ENCODE measurements at places on chromosomes 7 and 10.

- DNase-seq = no peak
Measured at GRCh38 chr10:112775892-112776674, 174.0 kb upstream of the TCF7L2 start.

DNA sequence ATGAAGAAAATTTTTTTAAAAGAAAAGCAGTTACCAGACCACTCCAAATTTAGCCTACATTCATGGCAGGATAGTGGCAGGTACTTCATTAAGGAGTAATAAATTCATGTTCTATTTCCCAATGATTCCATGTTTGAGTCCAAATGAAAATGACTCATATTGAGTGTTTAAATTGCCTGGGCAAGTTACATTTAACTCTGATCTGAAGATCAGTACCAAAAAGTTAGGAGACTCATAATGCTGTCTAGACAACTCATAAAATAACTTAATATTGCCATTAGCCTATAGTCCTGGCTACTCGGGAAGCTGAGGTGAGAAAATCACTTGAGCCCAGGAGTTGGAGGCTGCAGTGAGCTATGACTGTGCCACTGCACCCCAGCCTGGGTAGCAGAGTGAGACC, 13.0 kb downstream of the BRAF start:
- no peak for DNase-seq

DNA sequence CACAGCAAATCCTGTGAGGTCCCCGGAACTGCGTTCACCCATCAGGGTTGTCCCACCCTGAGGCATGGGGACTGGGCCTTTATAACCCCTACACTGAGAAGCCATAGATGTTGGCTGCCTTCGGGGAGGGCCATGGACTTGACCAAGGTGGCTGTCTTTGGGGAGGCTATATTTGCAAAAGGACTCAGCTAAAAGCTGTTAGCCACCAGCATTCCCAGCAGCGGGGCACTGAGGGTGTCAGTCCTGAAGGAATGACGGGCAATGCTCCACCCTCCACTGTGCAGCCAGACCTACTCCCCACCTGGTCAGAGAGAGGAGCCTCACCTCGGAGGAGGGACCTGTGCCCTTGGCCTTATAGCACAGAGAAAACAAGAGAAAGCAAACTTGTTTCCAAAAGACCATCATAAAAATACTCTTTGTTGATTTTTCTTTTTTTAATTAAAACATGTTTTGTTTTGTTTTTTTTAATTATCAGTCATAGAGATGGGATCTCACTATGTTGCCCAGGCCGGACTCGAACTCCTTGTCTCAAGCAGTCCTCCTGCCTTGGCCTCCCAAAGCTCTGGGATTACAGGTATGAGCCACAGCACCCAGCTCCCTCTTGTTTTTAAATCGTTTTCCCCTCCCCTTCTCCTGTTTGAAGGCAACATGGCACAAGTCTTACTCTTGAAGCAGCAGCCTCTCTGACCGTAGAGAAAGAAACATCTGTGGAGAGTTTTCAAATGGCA, 26.7 kb upstream of the CUX1 start:
- DNase-seq = no peak

GRCh38 chr7:151616443-151617213, 96.9 kb upstream of the RHEB start:
- DNase-seq = no peak

DNA sequence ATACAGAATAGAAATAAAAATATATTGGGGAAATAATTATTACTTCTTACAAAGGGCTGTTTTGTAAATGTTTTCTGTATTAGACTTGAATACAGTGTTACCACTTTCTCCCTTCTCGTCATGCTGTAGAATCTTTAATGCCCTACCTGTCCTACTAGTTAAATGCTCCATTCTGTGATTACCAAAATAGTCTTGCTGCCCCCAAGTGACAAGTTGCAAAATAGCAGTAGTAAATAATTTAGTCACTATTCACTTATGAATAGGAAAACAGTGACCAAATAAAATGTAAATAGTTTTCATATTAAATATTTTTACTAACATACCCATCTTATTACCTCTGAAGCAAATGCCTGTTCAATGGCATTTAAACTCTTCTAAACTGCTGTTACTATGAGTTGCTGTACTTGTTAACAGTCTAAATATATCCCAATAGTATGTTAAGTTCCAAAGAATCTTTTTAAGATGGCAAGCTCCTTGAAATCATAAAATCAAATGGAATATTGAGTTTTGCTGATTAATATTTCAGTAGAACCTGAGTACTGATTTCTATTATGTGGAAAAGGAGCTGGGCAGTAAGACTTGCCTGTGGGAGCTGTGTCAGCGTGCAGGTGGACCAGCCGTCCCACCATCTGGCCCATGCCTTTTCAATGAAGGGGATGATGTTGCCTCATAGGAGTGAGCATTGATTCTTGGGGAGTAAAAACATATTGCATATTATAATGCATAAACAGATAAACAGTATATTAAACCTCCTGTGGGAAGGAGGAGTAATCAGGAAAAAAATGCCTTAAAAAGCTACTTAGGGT, 18.1 kb upstream of the OIT3 start:
- DNase-seq = no peak

- no peak for DNase-seq
Measured at GRCh38 chr7:4631380-4632179, 50.5 kb upstream of the FOXK1 start.

DNA sequence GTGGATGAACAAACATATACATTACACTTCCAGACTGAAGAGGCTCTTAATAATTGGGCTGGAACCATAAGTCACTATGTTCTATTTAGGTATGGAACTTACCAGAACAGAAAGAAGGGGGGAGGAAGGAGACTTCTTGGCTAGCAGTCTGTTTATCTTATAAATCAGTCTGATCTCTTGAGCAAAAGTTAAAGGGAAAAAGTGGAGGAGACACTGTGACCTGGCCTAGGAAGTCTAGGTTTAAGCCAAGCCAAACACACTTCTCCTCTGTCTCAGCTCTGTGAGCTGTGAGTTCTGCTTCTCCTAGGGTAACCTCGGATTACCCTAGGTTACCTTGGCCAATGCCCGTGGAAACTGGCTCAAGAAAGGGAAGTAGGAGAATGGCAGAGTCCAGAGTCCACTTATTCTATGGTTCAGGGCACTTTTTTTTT, 95.2 kb downstream of the PFKFB3 start:
- no peak for DNase-seq

- no peak for DNase-seq
Measured at GRCh38 chr10:60853107-60853506, 74.8 kb downstream of the CDK1 start.

GRCh38 chr10:96830511-96831199, 1.4 kb upstream of the LCOR start:
- peak; percentile 67 for DNase-seq

DNA sequence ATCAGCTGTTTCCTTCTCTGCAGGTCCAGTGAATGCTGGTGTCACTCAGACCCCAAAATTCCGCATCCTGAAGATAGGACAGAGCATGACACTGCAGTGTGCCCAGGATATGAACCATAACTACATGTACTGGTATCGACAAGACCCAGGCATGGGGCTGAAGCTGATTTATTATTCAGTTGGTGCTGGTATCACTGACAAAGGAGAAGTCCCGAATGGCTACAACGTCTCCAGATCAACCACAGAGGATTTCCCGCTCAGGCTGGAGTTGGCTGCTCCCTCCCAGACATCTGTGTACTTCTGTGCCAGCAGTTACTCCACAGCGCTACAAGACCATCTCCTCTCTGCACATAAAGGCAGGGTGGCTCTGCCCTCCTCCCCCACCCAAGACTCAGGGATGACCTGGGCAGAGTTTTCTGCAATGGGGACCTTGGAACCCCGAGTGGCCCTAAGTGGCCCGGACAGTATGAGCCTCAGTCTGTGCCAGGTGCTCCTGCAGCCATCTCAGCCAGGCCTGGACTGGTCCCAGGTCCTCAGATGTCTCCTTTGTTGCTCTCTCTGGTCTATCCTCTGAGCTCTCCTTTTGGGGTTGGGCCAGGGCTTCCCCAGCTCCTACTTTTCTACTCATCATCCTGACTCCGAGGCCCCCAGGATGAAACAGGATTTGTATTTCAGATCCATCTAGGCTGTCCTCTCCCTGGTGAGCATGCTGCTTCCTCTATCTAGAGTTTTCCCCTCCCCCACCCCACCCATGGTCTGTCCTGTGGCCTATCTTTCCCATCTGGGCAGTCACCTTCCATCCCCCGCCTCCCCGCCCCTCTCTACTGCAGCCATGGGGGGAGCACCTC, 212.1 kb upstream of the PRSS58 start:
- DNase-seq = no peak

DNA sequence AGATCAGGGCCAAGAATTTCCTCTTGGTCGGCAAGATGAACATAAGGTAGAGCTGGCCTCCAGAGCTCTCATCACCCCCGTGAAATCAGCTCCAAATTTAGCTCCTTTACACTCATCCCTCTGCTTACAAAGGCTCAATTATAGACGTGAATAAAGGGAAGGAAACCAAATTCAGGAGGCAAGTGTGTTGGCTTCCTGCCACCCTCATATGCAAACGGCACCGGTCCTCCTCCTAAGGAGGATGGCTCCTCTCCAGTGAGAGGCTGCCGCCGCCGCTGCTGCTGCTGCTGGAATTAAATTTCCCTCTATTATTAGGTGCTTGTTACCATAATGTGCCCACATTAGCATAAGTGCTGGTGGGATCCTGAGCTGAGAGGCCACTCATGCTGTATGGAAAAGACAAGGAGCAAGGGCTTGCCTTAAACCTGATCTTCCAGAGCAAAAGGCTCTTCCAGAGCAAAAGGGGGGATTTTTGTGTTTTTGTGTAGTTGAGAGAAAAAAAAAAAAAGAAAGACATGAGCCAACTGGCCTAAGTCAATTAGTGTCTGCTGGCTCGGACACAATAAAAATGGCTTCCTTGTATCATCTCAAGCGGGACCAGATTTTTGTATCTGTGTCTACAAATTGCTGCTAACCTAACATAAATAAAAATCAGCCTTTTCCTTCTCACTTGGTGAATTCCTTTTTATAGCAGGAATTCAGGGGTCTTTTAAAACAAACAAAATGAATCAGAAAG, 68.4 kb downstream of the CDHR3 start:
- DNase-seq = no peak

GRCh38 chr10:104028146-104028545, 57.5 kb downstream of the COL17A1 start:
- DNase-seq = no peak

DNA sequence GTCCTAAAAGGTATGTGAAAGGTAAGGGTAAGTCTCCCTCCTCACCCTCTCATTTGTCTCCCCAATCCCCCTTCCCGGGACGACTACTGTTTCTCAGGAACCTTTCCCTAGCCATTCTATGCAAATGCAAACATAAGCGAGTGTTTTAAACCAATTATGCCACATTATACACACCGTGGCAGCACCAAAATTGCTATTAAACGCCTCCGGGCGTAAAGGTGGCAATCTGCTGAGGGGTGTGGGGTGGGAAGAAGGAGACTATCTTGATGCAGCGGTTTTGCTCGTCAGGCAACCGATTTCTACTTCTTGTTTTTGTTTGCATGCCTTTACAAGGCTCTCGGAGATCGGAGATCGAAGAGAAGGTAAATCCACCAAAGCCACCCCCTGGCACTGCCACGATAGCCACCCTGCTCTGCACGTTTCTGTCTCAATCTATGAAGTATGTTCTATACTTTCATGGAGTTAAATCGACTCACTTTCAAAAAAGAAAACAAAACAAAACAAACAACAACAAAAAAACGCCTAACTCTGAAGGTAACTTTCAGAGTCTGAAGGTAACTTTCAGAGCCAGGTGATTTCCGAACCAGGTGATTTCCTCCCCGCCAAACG, 46.0 kb upstream of the CDK1 start:
- no peak for DNase-seq

- no peak for DNase-seq
Measured at GRCh38 chr7:149281508-149282330, 19.7 kb downstream of the ZNF783 start.
